ENCODE measurements at places on chromosomes 1 and 21. TPM values are rescaled to one million over a fixed set of nuclear protein-coding genes. Genes with fewer than 3 reads are reported as not detected.

DNA sequence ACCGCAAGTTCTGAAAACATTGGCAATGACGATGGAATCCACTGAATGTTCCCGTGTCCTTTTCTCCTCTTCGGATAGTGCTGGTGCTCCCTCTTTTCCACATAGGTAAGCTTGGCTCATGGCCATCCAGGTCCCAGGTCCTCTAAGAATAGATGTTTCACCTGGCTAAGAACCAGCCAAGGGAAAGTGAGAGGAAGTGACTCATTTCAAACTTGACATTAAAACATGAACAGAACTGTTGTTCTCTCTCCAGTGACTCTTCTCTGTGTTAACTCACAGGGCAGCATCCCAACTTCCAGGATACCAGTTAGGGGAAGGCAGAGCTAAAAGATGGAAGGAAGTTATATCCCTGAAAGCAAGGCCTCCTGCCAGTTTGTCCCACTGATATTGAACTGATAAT, 493.8 kb upstream of the CHRM3 start:
- DNase-seq: peak; percentile 4

- no peak for DNase-seq
These were observed 10.4 kb downstream of the PGLYRP3 start for GRCh38 chr1:153302308-153302707.

DNA sequence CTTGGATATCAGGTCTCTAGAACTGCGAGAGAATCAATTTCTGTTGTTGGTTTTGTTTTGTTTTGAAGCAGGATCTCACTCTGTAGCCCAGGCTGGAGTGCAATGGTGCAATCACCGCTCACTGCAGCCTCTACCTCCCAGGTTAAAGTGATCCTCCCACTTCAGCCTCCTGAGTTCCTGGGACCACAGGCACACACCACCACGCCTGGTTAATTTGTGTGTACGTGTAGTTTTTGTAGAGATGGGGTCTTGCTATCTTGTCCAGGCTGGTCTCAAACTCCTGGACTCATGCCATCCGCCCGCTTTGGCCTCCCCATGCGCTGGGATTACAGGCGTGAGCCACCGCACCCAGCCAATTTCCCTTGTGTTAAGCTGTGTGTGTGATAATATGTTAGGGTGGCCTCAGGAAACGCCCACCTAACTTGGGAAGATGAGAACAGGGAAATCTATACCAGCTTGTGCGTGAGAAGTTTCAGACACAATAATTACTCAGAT, 109.6 kb downstream of the SIK1 start:
- DNase-seq: no peak

DNA sequence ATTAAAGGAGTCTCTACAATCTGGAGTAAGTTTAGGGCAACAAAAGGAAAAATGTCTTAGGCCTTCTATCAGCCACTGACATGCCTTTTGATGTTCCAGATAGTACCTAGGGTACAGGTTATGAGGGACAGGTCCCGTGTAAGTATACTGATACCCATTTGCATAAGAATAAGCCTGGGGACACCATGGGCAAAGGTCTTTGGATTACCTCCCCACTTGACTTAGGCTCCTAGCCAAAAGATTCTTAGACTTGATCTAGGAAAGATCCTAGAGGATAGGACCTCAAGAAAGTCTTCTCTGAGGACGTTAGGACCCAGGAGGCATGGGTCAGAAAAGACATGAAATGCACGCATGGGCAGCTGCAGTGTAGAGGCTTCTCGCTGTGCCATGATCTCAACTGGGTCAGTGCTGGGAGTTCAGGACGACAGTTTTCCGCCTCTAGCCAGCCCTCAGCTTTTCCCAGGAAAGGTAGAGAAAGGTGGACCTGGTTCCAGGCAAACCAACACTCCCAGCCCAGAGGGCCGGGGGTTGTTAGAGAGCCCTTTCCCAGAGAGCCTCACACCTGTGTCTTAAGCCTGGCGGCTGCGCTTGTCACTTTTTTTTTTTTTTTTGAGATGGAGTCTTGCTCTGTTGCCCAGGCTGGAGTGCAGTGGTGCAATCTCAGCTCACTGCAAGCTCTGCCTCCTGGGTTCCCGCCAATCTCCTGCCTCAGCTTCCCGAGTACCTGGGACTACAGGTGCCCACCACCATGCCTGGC, 26.6 kb downstream of the MSTO1 start:
- no peak for DNase-seq

DNA sequence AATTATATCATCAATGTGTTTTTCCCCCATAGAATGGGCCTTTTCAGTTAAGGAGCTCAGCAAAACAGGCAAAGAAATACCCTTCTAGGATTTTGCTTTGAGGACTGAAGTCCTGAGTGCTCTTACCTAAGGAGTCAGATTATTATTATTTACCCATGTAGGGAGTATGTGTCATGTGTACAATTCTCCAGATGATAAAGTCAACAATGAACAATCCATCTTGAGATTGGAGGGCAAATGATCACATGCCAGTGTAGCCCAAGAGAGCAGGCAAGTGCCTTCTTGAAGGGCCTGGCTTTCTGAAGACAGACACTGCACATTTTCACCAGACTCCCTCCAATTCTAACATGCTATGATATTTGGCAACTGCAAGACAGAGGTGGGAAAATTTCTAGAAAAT, 159.7 kb downstream of the PCNX2 start:
- DNase-seq: no peak

GRCh38 chr1:84225646-84226045, 75.9 kb upstream of the SAMD13 start:
- DNase-seq: no peak

GRCh38 chr21:26756491-26757159, 88.6 kb downstream of the ADAMTS1 start:
- DNase-seq: peak; percentile 36

Gene PRDM16
- total RNA-seq: not detected

Gene GBP7
- total RNA-seq: not detected

Gene DNAH14
- 7.7 TPM for total RNA-seq

Gene PRRX1
- total RNA-seq: 264 TPM

Gene TINAGL1
- 2.4 TPM for total RNA-seq

Gene GBP6
- not detected for total RNA-seq

Gene SPRR2A
- not detected for total RNA-seq

All from HFFc6 (cell line).